ENCODE measurements at places on chromosomes 6 and 20.

DNA sequence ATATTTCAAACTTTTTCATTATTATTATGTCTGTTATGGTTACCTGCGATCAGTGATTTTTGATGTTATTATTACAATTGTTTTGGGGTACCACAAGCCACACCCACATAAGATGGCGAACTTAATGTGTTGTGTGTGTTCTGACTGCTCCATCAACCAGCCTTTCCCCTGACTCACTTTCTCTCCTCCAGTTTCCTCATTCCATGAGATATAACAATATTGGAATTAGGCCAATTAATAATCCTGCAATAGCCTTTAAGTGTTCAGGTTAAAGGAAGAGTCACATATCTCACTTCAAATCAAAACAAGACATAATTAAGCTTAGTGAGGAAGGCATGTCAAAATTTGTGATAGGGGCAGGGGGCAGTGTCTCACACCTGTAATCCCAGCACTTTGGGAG is 16.3 kb upstream of the POPDC3 start:
- no peak for DNase-seq

GRCh38 chr6:136684466-136684865 is 107.8 kb downstream of the MAP3K5 start:
- DNase-seq = no peak

DNA sequence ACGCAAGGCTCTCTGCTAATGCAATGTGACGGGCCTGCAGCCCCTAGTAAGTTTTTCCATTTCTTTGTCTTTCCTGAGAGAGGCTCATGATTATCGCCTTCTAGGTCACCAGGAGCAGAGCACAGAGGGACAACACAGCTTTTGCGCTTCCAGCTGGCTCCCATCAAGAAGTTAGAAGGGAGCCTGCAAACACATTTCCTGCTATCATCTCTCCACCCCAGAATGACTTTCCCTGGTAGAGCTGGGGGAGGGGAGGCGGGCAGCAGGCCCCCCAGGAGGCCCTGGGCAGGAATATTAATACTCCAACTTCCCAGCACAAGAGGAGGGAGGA is 35.7 kb upstream of the CCDC167 start:
- DNase-seq = no peak

DNA sequence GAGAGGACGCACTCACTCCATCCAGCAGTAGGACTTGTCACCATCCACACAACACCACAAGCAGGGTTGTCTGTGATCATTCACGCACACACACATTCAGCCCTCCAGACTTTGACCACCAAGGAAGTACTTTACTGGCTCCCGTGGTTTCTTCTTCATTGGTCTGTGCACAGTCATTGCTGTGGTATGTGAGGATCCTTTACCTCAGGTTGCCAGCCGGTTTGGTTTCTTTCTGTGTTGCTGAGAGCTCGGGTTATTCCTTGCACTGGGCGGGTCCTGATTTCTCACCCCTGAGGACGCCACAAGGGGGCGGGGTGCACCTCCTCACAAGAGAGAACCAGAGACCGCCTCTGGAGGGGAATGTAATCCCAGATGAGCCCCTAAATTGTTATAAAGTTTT is 11.2 kb downstream of the SLC35A1 start:
- no peak for DNase-seq

- DNase-seq = no peak
Observed at GRCh38 chr6:157464653-157465535, 83.9 kb downstream of the ZDHHC14 start.

DNA sequence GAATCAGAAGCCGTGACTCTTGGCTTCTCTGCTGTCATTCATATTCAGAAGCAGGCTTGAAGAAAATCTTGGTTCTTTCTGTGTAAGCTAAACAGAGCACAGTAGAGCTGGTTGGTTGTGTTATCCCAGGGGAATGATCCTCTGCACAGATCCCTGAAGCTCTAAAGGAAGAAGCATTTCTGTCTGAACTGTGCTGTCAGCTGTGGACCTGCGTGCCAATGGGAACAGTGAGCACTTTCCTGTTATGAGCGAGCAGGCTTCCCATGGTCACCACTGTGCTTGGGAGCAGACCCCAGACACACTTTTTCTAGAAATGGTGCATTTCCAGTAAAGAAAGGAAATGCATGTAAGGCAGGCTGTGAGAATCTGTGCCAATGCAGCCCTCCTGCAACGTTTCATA is 490.2 kb downstream of the EPM2A start:
- no peak for DNase-seq

DNA sequence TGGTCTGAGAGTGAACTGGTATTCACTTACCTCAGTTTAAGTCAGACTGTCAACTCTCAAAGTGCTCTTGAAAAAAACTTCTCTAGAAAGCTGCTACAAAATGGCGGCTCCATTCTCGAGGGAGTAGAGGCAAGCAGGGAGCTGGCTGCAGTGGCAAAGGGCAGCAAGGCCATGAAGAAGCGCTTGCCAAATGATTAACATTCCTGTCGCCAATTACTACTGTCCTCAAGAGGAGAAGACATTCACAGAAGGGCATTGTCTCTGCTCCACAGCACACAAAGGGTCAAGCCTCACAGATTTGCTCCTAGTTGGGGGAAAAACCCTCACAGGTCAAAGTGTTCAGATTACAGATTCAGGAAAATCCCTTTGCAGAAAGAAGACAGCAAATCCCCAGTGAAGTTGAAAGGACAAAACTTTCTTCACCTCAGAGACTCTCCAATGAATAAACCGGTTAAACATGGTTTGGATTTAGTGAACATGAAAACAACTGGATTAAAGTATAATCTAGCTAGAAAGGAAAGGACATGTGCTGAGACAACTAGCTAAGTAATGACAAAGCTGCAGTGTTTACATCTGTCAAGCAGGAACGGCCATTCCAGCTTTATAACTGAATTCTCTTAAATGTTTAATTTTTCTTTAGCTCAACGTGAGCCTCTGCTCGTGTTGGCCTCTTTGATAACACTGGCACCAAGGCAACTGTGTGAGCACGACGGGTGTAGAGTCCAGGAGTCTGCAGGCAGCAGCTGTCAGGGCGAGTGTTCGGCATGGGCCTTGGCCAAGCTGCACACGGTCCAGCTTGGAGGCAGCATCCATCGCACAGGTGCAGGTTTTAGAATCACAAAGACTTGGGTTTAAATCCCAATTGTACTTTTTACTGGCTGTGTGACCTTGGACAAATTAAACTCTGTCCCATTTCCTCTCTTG is 37.6 kb downstream of the NR2E1 start:
- no peak for DNase-seq

DNA sequence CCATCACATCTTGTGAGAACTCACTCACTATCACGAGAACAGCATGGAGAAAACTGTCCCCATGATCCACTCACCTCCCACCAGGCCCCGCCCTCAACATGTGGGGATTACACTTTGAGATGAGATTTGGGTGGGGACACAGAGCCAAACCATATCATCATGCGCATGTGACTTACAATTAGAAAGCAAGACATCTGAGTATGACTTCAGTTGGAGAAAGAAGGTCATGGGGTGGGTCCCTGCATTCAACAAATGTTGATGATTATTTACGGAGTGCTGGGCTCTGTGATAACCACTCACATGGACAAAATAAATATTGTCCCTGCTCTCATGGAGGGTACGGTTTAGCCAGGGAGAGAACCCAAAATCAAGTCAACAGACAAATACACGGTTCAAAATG is 37.9 kb downstream of the VSTM2L start:
- no peak for DNase-seq

DNA sequence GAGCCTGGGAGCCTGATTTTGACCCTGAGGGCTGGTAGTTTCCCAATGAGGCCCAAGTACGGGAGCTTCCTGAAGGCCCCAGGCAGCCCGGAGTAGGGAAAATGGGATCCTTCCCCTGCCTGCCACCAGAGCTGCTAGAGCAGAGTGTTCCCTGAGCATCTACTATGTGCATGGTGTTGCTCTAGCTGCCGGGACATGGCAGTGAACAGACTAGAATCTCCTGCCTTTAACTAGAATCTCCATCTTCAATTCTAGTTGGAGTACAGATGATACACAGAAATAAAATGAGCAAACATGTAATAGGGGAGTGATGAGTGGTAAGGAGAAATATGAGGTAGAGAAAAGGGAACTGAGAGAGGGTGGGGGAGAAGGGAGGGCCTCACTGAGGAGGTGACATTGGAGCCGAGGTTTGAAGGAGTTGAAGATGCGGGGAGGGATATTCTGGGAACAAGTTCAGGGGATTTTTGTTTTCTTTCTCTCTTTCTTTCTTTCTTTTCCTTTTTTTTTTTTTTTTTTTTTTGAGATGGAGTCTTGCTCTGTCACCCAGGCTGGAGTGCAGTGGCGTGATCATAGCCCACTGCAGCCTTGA is 18.5 kb downstream of the VSTM2L start:
- no peak for DNase-seq

- DNase-seq = no peak
Observed at GRCh38 chr6:5624256-5624655, 362.9 kb downstream of the FARS2 start.

DNA sequence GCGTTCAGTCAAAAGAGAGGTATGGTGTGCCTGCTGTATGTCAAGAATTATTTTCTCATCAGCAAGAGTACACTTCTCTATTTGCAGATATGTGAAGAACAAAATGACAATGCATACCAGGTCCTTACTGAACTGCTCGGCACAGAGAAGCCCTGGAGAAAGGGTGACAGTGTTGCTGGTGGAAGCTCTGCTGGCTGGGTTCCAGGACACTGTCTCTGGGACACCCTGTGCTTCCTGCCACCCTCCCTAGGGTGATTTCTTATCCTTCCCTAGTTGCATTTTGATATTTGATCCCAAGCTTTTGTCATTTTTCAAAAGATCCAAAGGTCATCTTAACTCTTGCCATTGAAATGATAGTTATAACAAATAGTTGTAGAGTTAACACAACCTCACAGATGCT is 8.3 kb upstream of the CST5 start:
- no peak for DNase-seq

GRCh38 chr6:24205020-24205492 is 79.0 kb downstream of the NRSN1 start:
- DNase-seq = no peak
